Psoas muscle (tissue), 8 donors: ENCODE measurements at places on chromosomes 3 and 15. TPM values are rescaled to one million over a fixed set of nuclear protein-coding genes. Genes with fewer than 3 reads are reported as not detected.

DNA sequence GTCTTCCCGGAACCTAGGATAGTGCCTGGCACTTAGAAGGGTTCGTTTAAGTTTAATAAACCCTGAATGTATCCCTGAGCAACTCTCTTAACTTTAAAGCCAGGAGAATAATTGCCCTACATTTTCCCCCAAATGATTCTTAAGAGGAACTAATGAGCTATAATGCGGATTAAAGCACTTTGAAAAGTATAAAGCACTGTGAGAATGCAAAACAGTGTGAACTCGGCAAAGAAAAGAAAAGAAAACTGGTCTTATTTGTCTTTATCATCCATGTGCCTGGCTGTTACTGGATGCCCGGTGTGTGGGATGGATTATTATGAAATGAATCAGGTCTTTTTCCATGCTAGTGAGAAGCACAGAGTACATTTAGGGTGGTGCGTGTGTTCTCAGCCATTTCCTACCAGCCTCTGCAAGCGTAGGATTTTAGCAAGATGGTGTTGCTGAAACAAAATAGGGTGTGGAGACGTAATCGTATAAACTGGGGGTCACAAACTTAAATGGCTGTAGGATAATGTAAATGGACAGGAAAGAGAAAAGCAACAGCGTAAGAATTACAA is 983 bp downstream of the KBTBD12 start:
- DNase-seq: no peak

DNA sequence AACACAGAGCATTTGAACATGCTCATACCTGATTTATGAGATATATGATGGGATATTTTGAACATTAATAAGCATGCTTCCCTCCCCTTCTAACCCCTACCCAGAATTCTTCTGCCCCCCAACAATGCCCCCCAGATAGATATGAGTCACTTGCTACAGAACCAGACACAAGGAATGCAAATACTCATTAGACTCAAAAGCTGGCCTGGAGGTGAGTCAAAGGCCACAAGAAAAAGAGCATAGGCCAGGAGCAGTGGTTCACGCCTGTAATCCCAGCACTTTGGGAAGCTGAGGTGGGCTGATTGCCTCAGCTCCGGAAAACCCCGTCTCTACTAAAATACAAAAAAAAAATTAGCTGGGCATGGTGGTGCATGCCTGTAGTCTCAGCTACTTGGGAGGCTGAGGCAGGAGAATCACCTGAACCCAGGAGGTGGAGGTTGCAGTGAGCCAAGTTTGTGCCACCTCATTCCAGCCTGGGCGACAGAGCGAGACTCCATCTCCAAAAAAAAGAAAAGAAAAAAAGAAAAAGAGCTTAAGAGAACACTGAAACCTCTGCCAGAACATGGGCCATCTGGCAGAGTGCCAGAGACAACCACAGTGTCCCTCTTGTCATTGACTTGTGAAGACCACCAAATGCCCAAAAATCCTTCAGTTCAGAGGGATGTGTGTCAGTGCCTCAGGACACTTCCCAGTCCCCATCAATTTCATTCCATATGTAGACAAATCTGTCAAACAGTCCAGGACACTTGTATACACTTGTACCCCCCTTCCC is 3.9 kb upstream of the SH3GL3 start:
- DNase-seq: no peak

DNA sequence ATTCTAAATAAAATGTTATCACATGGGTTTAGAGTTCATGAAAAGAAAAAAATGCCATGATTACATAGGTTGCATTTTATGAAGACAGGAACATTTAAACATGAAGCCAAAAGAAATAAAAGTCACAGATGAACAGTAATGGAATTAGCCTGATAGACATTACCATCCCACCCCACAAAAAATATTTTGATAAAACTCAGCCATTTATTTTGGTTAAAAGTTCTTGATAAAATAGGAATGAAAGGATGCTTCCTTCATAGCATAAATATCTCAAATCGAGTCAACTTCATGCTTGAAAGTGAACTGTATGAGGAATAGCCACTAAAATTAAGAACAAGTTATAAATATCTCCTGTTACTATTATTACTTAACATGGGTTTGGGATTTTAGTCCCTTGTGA is 101.9 kb upstream of the TMC3 start:
- no peak for DNase-seq

GRCh38 chr3:112308151-112308911 is 14.3 kb upstream of the SLC9C1 start:
- no peak for DNase-seq

GRCh38 chr3:186469525-186469924 is 74.7 kb downstream of the CRYGS start:
- no peak for DNase-seq

- no peak for DNase-seq
These were observed 554.8 kb upstream of the CBLB start for GRCh38 chr3:106423321-106424225.

GRCh38 chr3:127590282-127590592 is 296 bp downstream of the TPRA1 start:
- no peak for DNase-seq

- no peak for DNase-seq
These were observed 145.2 kb downstream of the TAFA4 start for GRCh38 chr3:68787106-68787626.

DNA sequence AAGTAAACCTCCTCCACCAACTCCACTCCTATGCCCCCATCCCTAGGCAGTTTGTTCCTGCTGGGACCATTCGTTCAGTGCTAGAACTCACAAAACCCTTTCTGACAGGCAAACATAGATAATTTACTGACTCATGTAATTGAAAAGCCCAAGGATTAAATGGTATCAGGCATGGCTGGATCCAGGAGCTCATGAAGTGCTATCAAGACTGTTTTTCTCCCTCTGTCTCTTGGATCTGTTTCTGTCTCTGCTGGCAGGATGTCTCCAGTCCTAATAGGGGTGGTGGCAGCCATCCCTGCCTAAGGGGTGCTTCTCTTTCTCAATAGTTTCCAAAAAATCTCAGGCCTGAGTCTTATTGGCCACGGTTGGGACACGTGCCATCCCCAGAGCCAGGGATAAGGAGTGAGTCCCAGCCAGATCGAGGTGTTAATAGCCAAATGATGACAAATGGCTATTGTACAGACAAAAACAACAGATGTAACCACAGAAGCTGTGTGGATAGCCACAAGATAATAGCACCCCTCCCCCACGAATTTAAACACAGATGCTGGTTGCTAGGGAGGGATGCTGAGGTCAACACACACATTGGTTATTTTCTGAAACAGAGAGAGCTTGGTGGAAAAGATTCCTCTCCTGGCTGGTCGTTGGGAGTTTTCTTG is 168.6 kb downstream of the SHQ1 start:
- no peak for DNase-seq

GRCh38 chr15:59376733-59377132 is 4.1 kb upstream of the MYO1E start:
- no peak for DNase-seq

- no peak for DNase-seq
These were observed 32.8 kb upstream of the FAM107A start for GRCh38 chr3:58609990-58610389.

The LRTM1 gene
- not detected for polyA plus RNA-seq

The CD96 gene
- polyA plus RNA-seq: 0.01 TPM

The TRAT1 gene
- polyA plus RNA-seq: 0.03 TPM

The CXCR6 gene
- 0.10 TPM for polyA plus RNA-seq

The WNT7A gene
- polyA plus RNA-seq: 0.04 TPM

The TM4SF18 gene
- polyA plus RNA-seq: 3.4 TPM

The COPB2 gene
- 96.3 TPM for polyA plus RNA-seq

The ZMYND10 gene
- 0.99 TPM for polyA plus RNA-seq
